ENCODE measurements at places on chromosomes 6 and 20.

DNA sequence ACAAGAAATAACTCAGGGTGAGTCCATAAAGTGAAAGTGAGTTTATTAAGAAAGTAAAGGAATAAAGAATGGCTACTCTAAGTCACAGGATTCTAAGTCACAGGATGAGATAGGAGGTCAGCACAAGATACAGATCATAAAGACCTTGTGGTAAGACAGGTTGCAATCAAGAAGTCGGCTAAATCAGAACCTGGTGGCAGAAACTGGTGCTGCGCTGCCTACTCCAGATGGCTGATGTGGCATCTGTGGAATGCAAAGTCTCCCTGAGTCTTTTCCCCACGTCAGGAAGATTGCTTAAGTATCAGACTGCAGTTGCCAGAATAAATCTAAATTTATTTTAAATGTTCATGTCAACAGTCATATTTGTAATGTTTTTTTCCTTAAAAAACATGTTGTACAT lies 10.7 kb upstream of the KCNK15 start:
- no peak for DNase-seq

- DNase-seq, result no peak
Observed at GRCh38 chr6:62265906-62266525, 20.0 kb downstream of the KHDRBS2 start.

DNA sequence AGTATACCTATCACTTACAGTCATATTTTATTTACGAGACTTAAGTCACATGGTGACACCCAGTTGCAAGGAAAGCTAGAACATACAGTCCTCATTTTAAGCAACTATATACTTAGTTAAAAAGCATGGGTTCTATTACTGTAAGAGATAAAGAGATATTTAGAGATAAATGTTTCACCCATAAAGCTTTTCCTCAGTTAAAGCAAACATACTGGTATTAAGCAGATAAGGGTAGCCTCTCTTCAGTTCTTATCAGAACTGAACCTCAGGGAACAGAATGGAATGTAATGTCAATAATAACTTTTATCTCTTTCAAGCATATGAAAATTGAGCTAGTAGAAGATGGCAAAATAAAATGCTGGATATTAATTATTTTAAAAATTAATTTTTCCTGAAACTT lies 9.9 kb upstream of the ASCC3 start:
- no peak for DNase-seq

GRCh38 chr6:47714802-47715201 lies 16.4 kb downstream of the ADGRF4 start:
- no peak for DNase-seq

DNA sequence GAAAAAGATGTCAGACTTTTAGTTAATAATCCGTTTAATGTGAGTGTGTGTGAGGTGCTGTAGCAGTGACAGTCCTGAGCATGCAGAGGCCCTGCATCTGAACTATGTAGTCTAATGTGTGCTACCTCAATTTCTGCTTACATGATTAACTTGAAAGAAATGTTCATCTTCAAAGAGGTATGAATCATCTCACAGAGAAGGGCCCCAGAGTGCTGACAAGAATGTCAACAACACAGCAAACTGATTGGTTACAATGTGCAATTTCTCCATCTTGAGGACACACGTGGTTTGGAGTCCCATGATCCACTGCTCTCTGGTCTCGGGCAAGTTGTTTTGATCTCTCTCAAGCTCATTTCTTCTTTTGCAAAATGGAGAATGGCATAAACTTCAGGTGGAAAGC lies 61.7 kb upstream of the EMILIN3 start:
- DNase-seq, result peak; percentile 8

DNA sequence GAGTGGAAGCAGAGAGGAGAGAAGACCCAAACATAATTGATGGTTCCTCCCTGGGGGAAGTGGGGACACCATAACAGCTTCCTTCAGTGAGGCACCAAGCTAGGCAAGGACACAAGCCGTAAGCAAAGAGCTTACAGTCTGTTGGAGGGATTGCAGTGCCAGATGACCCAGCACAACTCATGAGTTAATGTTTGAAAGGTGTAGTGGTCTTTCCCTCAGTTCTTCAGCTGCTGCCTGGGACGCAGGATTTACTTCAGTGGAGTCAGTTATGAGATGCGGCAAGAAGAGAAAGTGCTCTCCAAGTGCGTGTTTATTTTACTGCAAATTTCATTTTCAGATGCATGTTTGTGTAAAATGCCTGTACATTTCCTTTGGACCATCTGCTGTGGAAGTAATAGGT lies 38.7 kb upstream of the SLC17A4 start:
- DNase-seq, result no peak

- DNase-seq, result no peak
Observed at GRCh38 chr6:112475083-112475482, 128.0 kb downstream of the RFPL4B start.

DNA sequence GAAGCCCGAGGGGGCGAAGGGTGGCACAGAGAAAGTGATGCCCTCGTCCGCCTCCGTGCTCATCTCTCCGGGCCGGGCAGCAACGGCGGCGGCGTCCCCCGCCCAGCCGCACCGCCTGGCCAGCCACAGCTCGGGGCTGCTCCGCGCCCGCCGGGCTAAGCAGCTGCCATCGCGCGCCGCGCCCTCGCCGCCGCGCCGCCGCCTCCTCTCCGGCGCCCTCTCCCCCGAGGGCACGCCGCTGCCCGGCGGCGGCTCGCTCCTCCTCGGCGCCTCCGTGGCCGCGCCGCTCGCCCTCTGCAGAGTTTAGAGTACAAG lies 225 bp downstream of the MAP3K5 start:
- no peak for DNase-seq

DNA sequence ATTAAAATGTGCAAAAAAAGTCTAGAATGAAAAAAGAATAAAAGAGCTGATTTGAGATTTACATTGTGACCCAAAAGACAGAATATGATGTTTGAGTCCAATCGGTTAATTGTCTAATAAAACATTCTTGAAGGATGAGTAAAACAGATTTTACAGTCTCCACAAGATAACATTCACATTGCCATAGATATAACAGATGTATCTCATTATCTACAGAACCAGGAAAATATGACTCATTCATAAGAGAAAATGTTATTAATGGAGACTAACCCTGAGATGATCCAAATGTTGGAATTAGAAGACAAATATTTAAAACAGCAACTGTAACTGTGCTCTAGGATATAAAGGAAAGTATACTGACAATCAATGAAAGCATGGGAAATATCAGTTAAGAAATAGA lies 141.7 kb downstream of the RFX6 start:
- DNase-seq, result no peak

GRCh38 chr6:109255087-109255486 lies 127.2 kb downstream of the CD164 start:
- no peak for DNase-seq

DNA sequence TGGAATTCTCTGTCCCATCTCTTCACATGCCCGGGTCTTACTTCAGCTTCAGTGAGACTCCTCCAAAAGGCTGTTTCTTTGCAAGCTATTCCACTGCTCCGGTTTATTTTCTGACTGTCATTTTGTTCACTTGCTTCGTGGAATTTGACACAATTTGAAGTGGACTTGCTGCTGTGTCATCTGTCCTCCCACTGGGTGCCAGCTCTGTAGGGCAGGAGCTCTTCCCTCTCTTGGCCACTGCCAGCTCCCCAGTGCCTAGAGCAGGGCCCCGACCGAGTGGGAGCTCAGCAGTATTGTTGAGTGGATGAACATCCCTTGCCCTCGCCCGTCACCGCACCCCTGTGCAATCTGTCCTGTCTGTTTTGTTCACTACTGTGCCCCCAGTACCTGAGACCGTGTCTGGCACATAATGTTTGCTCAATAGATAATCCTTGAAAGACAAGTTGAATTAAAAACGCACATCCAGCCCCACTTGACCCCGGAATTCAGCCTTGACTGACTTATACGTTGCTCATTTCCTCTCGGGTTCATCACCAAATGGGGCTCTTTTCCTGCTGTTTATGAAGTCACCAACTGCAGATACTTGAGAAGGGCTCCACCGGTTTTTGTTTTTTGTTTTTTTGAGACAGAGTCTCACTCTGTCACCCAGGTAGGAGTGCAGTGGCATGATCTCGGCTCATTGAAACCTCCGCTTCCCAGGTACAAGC lies 170.3 kb upstream of the KCNG1 start:
- no peak for DNase-seq

DNA sequence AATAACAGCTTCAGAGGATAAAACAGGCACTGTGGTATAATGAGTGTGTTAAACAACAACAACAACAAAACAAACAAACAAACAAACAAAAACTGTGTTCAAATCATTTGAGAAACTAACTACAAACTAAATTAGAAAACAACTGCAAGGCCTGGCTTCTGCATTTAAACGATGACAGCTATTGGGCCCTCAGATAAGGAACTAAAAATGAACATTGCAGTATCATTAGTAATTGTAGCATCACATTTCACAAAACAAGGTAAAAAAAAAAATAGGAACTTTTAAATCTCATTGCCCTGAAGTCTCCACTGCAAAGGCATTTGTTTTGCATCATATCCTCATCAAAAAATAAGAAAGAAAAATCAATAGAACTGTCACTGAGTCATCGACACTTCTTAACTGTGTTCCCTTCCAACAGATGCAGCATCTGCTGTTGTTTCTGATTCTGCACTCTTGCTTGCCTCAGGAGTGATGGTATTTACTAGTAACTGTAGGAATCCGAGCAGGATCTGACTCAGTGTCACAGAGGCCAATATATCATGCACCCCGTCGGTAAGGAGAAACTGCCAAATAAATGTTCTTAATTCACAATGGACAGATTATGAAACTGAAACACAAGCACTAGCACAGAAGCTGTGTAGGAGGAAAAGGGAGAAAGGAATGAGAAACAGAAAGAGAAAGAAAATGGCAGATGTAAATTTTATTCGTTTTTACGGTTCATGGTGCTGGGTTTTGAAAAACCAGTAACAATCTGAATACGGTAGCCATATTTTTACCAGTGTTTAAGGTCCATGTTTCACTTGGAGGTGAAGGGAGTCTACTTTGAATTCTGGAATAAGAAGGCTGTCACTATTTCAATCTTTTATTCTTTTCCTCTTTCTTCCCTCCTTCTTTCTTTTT lies 365.7 kb upstream of the EPHA7 start:
- DNase-seq, result no peak

GRCh38 chr6:624979-625378 lies 31.9 kb downstream of the HUS1B start:
- no peak for DNase-seq
